Karpas-422 (cell line): ENCODE measurements at places on chromosomes 4 and X. TPM values are rescaled to one million over a fixed set of nuclear protein-coding genes. Genes with fewer than 3 reads are reported as not detected.

The TMPRSS11F gene
- not detected in 2 replicates for total RNA-seq

The DCAF12L2 gene
- 0.22 TPM in 1 of 2 replicates, not detected in the other for total RNA-seq

DNA sequence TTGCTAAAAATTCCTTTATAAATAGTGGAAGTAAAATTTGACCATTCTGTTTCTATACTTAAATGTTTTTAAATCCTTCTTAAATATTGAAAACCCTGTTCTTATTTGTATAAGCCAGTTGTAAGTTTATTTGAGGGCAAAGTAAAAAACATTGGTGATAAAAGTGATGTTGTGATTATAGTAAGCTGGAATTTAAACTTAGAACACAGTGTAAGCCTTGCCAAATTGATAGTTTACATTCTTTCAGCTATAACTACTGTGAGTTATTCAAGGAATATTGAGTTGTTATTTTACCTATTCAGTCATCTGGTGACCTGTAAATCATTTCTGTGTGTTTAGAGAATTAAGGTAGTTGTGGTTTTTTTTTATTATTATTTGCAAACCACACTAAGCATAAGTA, 9.6 kb downstream of the YY2 start:
- no peak for DNase-seq

The TACR3 gene
- not detected in 2 replicates for total RNA-seq

DNA sequence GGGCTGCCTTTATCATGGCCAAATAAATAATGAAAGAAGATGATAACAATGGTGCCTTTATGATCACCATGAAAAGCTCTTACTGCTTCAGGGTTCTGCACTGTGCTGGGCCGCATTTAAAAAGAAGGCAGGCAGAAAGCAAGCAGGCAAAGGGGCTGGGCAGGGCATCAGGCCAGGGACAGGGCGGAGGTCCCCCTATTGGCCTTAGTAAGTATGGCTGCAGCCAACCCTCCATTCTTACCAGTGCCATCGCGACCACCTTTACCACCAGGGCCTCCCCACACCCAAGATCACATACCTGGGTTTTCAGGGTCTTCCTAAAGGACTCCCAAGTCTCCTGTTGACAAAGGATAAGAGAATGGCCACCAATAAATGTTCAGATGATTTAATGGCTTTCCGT, 38.9 kb downstream of the CNGA2 start:
- no peak for DNase-seq
